Neural progenitor cell (in vitro differentiated cells): ENCODE measurements at places on chromosomes 4 and X.

GRCh38 chr4:122007016-122007415, 55.2 kb upstream of the TRPC3 start:
- DNase-seq: no peak

DNA sequence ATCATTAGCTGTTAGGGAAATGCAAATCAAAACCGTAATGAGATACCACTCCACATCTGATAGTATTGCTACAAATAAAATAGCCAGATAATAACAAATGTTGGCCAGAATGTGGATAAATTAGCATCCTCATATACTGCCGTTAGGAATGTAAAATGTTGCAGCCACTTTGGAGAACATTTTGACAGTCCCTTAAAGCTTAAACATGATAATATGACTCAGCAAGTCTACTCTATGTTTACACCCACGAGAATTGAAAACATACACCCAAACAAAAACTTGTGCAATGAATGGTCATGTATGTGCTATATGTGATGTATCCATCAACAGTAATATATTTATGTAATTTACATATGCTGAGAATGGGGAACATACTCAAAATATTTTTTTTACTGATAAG, 78.2 kb downstream of the GSTCD start:
- no peak for DNase-seq

GRCh38 chr4:113607998-113608397, 153.5 kb downstream of the CAMK2D start:
- DNase-seq: no peak

DNA sequence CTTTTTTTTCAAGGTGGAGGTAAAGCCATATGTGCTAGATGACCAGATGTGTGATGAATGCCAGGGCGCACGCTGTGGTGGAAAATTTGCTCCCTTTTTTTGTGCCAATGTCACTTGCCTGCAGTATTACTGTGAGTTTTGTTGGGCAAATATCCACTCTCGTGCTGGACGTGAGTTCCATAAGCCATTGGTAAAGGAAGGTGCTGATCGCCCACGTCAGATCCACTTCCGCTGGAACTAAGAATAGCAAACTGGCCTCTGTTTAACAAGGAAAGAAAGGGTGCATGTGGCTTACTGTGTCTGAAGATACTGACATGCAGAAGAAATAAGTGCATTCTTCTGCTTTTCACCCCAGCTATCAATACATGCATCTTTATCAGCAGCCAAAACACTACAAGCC, 63.9 kb downstream of the CPEB2 start:
- no peak for DNase-seq

- DNase-seq: no peak
Observed at GRCh38 chr4:168722391-168722790, 225.5 kb downstream of the PALLD start.

DNA sequence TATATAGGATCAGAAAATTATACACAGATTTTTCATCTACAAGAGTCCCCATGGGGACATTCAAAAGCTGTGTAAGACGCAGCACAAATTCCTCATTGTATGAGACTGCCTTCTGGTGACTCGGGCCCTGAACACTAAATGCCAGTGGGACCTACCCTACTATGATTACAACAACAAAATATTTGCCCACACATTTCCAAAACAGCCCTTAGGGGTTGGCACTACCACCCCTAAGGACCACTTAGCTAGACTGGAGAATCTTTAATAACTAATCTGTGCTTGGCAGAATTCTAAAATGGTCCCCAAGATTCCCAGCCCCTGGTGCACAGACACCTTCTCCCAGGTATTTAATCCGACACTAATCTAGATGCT, 29.1 kb downstream of the UCHL1 start:
- DNase-seq: no peak

DNA sequence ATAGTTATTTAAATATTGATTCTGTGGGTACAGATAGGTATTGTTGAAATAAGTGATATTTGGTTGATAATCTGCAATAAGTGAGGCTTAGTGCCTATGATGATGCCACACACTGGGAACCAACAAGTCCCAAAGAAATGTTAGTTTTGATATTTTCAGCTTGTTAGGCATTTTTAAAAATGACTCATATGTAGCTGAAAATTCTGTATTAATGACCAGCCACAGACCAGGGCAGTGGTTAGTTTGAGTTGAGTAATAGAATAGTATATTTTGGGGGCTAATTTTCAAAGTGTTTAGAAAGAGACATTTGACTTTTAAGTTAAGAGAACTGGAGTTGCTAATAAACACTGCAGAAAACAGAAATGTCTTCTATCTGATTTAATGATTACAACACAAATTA, 9.4 kb downstream of the INTU start:
- no peak for DNase-seq

GRCh38 chr4:145719752-145720624, 40.0 kb downstream of the C4orf51 start:
- no peak for DNase-seq

DNA sequence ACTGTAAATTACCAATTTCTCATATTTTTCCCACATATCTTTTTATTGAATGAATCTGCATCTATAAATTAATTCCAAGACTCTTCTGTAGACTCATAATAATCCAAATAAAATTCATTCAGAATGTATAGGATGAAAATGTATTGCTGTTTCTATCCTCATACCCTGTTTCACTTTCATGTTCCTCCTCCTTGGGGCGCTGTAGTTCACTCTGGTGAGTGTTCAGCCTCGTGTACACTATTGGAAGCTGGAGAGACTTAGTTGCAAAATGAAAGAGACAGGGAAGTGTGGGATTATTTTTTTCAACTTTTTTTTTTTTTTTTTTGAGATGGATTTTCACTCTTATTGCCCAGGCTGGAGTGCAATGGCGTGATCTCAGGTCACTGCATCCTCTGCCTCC, 296.1 kb downstream of the TLL1 start:
- DNase-seq: peak; percentile 58

- DNase-seq: no peak
Observed at GRCh38 chrX:120781403-120781802, 94.3 kb downstream of the CT47B1 start.

GRCh38 chr4:16692524-16692923, 205.9 kb downstream of the LDB2 start:
- no peak for DNase-seq

DNA sequence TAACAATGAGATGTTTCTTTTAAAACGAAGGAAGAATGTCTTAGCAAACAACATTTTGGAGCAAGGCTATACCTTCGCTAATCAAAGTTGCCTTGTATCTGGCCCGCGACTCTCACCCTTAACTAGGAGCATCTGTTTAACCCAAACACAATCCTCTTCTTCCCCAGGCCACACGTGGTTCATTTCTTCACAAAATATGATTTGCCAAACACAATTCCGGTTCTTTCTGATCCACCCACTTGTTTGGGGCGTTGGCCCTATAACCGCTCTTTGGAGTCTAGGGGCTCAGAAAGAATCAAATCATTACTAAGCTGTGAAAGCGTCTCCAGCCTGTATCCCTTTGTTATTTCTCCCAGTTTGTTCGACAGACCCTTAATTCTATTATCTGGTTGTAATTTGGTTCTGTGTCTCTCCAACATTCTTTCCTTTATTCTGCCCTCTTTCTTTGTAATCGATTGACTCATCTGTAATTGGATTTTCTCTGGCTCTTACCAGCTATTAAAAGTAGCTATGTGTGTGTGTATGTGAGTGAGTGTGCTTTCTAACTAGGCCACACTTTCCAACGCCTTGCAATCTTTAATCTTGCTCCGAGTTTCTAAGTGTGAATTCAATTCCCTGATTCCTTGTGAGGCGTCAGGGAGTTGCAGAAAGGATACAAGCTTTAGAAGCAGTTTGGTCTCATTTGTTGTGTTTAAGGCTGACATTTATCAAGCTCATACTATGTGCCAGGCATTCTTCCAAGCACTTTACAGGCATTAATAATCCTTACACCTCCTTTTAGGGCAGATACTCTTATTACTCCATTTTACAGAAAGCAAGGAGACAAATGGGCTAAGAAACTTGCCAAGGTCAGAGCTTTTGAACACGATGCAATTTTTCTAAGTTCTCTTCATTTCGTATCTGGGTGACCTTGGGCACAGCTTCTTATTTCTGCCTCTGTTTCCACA, 138.6 kb upstream of the CPEB2 start:
- peak; percentile 85 for DNase-seq

GRCh38 chr4:7182616-7183015, 9.7 kb upstream of the SORCS2 start:
- DNase-seq: no peak

GRCh38 chr4:6354119-6354518, 84.5 kb downstream of the WFS1 start:
- no peak for DNase-seq

- DNase-seq: peak; percentile 31
Observed at GRCh38 chr4:13261486-13262257, 222.5 kb downstream of the RAB28 start.

DNA sequence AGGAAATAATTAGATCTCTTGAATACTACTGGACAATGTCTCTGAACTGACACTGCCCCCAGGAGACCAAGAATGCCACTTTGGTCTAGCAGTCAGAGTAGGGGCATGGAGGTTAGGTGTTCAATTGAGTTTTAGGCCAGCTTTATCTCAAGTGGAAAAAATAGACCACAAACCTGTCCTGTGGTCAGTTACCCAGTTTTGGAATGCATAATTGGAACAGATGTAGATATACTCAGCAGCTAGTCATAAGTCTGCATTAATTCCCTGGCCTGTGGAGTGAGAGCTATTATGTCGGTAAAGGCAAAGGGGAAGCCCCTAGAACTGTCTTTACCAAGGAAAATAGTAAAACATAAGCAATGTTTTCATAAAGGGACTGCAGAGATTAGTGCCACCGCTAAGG, 587.7 kb downstream of the GLUD2 start:
- no peak for DNase-seq

DNA sequence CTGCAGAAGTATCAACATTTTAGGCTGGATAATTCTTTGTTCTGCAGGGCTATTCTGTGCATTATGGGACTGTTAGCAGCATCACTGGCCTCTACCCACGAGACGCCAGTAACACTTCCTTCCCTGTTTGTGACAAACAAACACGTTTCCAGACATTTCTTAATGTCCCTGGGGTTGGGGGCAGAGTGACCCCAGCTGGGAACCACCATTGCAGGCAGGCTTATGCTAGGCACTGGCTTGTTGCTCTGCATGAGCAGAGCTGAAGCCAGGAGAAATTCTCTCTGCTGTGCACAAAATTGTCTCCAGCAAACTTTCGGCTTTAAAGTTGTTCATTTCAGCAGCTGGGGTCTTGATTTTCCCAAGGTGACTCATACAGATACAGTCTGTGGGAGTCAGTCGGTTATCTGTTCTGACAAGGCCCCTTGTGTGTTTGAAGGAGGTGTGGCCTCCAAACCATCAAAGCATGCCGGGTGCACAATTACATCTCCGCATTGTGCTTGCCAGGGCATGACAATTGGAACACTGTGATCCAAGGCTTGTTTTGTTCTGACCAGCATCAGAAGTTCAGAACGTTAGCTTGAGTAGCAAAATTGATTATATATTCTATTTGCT, 156.4 kb upstream of the BOD1L1 start:
- DNase-seq: peak; percentile 42

DNA sequence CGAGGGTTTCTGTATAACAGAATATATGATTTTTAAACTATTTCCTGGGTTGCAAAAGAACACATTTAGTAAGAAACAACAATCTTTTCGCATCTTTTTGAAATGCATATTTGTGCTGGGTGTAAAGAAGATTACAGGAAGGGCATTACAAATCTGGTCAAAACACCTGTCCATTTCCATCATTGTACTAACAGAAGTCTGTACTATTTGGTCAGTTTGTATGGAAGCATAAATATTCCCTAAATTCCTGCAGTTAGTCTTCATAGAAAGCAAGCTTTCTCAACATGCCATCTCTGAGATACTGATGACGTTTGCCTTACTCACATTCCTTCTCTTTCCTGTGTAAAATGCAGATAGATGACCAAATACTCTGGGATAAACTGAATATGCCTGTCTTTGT, 203.3 kb downstream of the NWD2 start:
- no peak for DNase-seq

DNA sequence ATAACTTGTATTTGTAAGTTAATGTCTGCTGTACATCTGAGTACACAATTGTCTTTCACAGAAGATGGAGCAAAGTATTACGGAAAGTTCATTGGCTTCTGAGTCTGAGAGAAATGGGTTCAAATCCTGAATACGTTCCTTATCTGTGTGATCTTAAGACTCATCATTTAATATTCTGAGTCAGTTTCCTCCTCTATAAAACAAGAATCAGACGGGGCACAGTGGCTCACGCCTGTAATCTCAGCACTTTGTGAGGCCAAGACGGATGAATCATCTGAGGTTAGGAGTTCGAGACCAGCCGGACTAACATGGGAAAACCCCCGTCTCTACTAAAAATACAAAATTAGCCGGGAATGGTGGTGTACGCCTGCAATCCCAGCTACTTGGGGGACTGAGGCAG, 57.8 kb downstream of the APBB2 start:
- DNase-seq: no peak

DNA sequence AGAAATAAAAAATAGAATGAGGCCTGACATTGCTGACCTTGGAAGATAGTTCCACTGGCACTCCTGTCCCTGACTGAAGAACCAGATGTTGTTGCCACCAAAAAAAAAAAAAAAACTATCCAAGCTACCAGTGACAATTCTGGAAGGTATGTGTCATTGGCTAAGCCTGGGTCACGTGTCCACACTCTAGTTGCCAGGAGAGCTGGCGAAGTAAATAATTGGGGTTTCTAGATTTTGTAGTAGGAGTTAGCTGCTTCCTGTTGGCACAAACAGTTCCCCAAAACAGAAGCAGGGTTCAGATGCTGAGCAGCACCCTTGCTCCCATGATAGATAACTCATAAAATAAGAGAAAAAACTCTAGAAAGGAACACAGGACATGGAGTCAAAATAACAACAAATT, 20.5 kb downstream of the MND1 start:
- no peak for DNase-seq

DNA sequence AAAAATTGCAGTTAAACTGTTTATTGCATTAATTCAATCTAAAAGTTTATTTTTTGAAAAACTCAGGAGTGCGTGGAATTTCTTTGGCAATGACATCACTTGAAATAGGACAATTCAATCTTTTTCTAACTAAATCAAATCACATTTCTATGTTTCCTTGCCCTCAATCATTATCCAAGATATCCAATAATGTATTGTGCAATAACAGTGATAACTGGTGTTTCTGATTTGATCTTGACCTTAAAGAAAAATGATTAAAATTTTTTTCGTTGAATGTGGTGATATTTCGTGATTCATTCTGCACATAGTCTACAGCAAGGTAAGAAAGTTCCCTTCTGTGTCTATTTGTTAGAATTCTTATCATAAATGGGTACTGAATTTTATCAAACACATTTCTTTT, 163.2 kb downstream of the SPCS3 start:
- no peak for DNase-seq

GRCh38 chr4:183300070-183300469, 20.0 kb downstream of the CLDN22 start:
- DNase-seq: no peak
